ENCODE measurements at places on chromosomes 4 and X. TPM values are rescaled to one million over a fixed set of nuclear protein-coding genes. Genes with fewer than 3 reads are reported as not detected.

Gene SHROOM2
- 13.0 TPM for total RNA-seq

Gene PAGE4
- not detected for total RNA-seq

Gene ETDB
- not detected for total RNA-seq

Gene GABRE
- 20.2 TPM for total RNA-seq

Gene NXF2
- total RNA-seq: not detected

Gene PLRG1
- total RNA-seq: 53.6 TPM

Gene PNMA6F
- not detected for total RNA-seq

Gene DMD
- 5.1 TPM for total RNA-seq

Gene P2RY4
- total RNA-seq: 0.21 TPM

Gene TEX13B
- total RNA-seq: not detected

Gene EDNRA
- 5.4 TPM for total RNA-seq

Gene GPC4
- total RNA-seq: 3.3 TPM

Gene TAF7L
- total RNA-seq: not detected

Gene TXK
- total RNA-seq: not detected

Gene ARHGAP6
- 0.14 TPM for total RNA-seq

Gene GIMD1
- total RNA-seq: not detected

Gene VEGFC
- total RNA-seq: 26.8 TPM

Gene MAGEB4
- not detected for total RNA-seq

Gene KCNE5
- 0.09 TPM for total RNA-seq

Gene STK26
- total RNA-seq: 45.1 TPM

Gene CHIC1
- total RNA-seq: 2.6 TPM

Gene STAG2
- 46.6 TPM for total RNA-seq

Gene ATP7A
- total RNA-seq: 6.7 TPM

Gene TDO2
- not detected for total RNA-seq

Gene MAGEA9B
- not detected for total RNA-seq

Gene CRMP1
- total RNA-seq: not detected

Gene TMEM35A
- total RNA-seq: 0.51 TPM

Gene P2RY8
- not detected for total RNA-seq

Gene GAGE12F
- total RNA-seq: not detected

Gene TRO
- total RNA-seq: 1.2 TPM

Gene HSFX3
- total RNA-seq: not detected

Gene ARSD
- total RNA-seq: 10.6 TPM

Gene SPIN2A
- total RNA-seq: 0.07 TPM

Gene SMIM10
- 0.33 TPM for total RNA-seq

Gene PGM2
- 57.3 TPM for total RNA-seq

Gene SOWAHD
- 0.19 TPM for total RNA-seq

Gene TLR2
- total RNA-seq: 1.0 TPM

Gene GLRA2
- not detected for total RNA-seq

Gene DNAJB14
- 18.6 TPM for total RNA-seq

Gene XAGE1B
- not detected for total RNA-seq

Gene MAGEC1
- not detected for total RNA-seq

Gene SLC34A2
- 0.21 TPM for total RNA-seq

Gene EDA
- 1.5 TPM for total RNA-seq

Gene ARHGAP36
- not detected for total RNA-seq

All from airway epithelial cell (primary cell).